ENCODE measurements at places on chromosomes 5 and 9.

- DNase-seq: no peak
Observed at GRCh38 chr5:125574491-125575044, 828.1 kb upstream of the ZNF608 start.

DNA sequence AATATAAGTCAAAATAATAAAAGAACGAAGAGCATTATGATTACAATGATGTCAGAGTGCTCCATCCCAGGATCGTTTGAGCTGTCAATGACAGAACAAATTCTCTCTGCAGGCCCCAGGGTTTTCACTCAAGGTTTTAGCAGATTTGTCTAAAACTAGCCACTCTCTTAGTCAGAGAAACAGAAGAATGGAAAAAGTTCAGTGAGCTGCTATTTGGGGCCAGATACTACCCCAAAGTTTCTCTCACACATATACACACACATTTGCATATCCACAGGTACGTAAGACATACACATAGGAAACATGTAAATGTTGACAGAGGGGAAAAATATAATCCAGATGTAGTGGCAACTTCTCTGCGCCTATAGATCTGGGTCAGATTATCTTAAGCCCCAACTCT, 76.3 kb upstream of the SEMA6A start:
- no peak for DNase-seq

DNA sequence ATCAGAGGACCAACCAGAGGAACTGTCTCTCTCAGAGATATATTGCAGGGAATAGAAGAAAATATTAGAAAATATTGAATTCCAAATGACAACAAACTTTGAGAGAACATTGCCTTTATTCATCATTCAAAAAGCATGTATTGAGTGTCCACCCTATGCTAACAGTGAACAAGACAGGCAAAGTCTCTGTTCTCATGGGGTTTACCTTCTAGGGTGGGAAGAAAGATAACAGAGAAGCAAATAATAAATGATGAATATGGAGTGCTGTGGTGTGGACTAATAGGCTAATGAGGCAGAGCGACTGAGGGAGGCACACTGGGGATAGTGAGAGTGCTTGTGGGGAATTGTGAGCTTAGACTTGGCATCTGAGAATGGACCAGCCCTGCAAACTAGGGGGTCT, 43.4 kb upstream of the SHB start:
- DNase-seq: no peak

DNA sequence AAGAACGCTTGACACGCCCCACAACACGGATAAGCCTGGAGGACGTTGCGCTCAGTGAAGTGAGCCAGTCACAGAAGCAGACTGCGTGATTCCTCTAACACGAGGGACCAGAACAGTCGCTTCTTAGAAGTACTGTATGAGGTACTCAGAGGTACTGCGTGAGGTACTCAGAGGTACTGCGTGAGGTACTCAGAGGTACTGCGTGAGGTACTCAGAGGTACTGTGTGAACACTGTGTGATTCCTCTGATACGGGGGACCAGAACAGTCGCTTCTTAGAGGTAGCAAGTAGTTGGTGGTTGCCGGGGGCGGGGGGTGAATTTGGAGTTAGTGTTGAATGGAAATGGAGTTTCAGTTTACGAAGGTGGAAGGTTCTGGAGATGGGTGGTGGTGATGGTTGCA, 5.8 kb downstream of the NDUFS6 start:
- DNase-seq: no peak

GRCh38 chr5:128212191-128212806, 128.7 kb downstream of the SLC12A2 start:
- DNase-seq: no peak

- DNase-seq: no peak
Observed at GRCh38 chr5:145750199-145750598, 84.9 kb downstream of the PRELID2 start.

- DNase-seq: no peak
Observed at GRCh38 chr5:74408150-74409043, 232.1 kb downstream of the ENC1 start.

GRCh38 chr5:32018476-32019436, 155.4 kb downstream of the GOLPH3 start:
- DNase-seq: no peak

DNA sequence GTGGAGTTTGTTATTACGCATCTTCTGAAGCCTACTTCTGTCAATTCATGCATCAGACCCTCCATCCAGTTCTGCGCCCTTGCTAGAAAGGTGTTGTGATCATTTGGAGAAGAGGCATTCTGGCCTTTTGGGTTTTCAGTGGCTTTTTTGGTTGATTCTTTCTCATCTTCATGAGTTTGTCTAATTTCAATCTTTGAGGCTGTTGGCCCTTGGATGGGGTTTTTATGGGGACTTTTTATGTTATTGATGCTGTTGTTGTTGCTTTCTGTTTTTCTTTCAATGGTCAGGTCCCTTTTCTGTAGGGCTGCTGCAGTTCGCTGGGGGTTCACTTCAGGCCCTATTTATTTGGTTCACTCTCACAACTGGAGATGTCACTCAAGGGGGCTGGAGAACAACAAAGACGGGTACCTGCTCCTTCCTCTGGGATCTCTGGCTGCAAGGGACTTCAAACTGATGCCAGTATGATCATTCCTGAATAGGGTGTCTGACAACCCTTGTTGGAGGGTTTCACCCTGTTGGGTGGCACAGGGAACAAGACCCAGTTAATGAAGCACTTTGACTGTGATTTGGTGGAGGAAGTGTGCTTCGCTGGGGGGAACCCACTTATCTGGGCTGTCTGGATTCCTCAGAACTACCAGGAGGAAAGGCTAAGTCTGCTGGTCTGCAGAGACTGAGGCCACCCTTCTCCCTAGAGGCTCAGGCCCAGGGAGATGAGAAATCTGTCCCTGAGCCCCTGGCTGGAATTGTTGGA, 226.7 kb upstream of the PTGER4 start:
- DNase-seq: no peak

DNA sequence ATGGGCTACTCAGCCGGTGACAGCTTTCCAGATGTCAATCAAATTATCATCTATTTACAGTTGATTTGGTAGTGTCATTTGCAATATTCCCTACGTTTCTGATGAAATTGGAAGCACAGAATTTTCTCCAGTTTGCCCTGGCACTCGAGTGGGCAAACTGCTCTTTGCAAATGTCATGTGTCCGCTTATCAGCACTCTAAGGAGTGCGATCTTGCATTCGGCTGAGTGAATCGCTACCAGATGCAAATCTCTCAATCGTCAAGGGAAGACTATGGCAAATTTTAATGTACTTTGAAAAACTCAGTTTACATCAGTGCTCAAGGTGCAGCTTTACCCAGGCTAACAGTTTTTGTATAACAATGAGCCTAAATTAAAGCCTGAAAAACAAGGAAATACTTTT, 66.8 kb downstream of the BNC2 start:
- no peak for DNase-seq

DNA sequence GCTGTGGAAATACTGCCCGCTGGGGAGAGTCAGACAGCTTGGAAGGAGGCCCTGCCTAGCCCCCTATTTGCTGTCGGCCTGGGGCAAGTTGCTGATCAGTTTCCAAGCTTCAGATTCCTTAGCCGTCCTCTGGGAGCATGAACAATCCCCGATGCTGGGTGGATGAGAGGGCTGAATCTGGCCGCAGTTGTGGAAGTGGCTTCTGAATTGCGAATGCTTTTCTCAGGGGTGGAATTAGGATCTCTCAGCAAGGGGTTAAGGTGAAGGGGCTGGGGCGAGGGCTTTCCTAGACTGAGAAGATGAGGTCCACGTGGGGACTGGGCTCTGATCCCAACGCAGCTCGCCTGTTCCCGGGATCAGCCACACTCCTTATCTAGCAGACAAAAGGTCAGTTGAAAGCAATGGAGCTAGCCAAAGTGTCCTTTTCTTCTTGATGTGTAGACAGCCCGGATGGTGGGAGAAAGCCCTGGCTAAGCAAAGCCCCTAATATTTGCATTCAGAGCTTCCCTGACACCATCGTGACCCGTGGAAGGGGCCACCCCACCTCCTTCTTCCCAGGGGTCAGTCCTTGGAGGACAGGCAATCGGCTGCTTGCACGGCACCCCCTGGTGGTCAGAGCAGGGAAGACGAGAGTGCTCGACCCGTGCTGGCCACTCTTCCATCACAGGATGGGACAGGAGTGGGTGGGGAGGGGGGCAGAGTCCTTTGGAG, 54.9 kb downstream of the COL15A1 start:
- peak; percentile 78 for DNase-seq

DNA sequence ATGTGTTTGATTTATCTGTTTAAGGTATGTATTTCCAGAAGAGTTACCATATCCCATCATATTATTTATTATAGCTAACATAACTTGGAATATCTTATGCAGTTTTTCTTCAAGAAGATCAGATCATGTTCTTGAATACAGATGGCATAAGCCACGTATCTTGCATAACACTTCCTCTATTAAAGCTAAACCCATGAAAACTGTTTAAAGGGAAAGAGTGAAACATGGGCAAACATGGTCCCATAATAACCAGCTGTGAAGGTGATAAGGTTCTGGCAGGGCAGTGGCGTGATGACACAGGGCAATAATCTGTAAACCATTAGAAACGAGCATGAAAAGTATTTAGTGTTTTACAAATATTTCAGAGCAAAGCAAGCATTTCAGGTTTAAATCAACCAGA, 34.2 kb downstream of the EFNA5 start:
- DNase-seq: no peak

- DNase-seq: no peak
Observed at GRCh38 chr5:93257616-93258015, 323.4 kb downstream of the NR2F1-AS1 start.

DNA sequence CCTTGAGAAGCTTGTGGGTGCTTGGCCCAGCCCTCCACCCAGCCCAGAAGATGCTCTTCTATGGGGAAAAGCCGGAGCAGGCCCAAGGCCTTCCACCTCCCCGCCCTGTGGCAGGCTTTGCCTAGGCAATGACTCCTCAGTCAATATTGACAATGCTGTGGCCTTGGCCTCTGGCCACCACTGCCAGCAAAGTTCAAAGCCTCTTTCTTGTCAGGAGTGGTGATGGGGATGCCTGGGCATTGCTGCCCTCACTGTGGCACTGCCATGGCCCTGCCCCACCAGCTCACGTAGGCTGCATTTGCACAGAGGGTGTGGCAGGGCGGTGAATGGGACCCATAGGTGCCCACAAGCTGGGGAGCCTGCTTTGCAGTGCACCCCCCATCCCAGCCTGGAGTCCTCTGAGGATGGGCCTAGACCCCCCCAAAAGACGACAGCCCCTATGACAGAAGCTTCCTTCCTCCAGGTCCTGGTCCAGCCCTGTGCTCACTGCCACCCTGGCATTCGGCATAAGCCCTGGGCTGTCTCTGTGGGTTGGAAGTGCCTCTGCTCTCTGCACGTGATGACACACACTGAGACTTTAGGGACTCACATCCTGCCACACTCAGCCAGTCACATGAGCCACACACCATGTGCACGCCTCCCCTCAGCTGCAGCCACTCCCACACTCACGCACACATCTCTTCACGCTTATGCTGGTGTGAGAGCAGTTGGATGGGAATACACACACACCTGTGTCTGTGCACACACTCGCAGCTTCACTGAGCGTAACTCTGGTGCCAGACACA, 31.1 kb downstream of the MORN5 start:
- no peak for DNase-seq

GRCh38 chr9:130437011-130437789, 7.6 kb upstream of the ASS1 start:
- no peak for DNase-seq

DNA sequence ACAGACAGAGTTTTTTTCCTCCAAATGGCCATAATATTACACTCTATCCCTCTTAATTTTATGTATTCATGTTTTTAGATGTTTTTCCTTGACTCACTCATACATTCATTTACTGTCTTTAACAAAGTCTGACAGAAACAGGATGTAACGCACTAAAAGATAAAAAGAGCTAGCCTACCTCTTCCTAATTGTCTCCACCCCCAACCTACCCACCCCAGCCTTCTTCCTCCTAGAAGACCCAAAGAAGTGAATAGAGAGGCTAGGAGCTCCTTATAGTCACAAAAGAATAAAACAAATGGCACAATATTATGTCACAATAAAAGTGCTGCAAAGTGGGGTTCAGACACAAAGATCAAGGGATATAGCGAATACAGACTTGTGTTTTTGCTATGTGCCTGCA, 719 bp downstream of the NOL8 start:
- no peak for DNase-seq

GRCh38 chr5:145510324-145510723, 324.8 kb downstream of the PRELID2 start:
- no peak for DNase-seq

- no peak for DNase-seq
Observed at GRCh38 chr9:14301583-14302021, 12.3 kb downstream of the NFIB start.

DNA sequence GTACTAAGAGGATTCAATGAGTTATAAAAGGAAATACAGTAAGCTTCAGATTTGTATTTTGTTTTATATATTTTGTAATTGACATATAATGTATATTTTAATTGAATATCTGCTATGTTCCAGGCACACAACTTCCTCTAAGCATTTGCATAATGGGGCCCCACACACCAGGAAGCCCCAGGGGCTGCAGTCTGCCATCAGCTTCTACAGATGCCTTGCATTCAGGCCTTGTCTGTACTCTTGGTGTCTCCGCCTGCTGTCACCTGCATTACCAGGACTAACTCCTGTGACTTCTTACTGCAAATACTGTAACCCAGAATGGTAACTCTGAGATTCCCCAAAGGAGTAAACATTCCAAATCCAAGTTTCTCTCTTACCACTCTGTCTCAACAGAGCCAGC, 20.6 kb downstream of the ARL15 start:
- DNase-seq: no peak

DNA sequence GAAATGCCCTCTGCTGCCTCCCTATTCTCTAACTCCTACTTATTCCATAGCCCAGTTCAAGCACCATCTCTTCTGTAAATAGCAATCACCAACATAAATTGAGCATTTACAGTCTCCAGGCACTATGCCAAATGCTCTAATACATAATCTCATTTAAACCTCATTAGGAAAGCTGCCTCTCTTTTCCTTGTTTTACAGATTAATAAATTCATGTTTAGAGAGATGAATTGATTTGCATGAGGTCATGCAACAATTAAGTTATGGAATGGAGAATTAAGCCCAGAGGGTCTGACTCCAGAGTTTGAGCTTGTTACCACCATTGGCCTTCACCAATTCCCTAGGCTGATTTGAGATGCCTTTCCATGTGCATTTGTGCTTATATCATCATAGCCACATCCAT, 23.4 kb upstream of the RFX3 start:
- DNase-seq: no peak

- no peak for DNase-seq
Observed at GRCh38 chr9:130156672-130157071, 15.5 kb upstream of the NCS1 start.

- DNase-seq: no peak
Observed at GRCh38 chr9:137138058-137138721, 764 bp upstream of the GRIN1 start.

GRCh38 chr9:37678789-37679273, 28.1 kb downstream of the FRMPD1 start:
- DNase-seq: no peak

GRCh38 chr5:128579093-128579492, 41.0 kb upstream of the FBN2 start:
- no peak for DNase-seq

GRCh38 chr5:172635038-172635437, 6.0 kb upstream of the NEURL1B start:
- DNase-seq: no peak

GRCh38 chr9:88313364-88314220, 74.7 kb upstream of the SPIN1 start:
- DNase-seq: peak; percentile 59

GRCh38 chr5:172002840-172003512, 3.5 kb downstream of the FBXW11 start:
- DNase-seq: no peak

Measured in stimulated activated CD4-positive, alpha-beta T cell treated with anti-CD3 and anti-CD28 coated beads, Interleukin-2, amount 100 ng/mL, for 24 hours (primary cell).